ENCODE measurements at places on chromosomes 12 and 14.

DNA sequence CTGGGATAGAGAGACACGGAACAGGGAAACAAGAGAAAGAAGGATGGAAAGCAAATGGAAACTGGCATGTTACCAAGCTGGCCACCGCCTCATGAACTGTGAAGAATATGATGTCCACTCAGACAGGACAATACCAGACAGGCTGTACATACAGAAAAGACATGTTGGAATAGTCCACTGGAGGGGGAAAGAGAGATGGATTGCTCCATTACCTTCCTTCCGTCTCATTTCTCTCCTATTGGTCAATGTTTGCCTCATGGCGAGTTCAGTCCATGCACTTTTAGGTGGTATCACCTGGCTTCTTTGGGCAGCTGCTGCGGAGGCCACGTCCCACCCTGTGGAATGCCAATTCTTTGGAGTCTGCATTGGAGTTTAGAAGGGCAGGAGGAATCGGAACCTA is 166.4 kb downstream of the AEBP2 start:
- DNase-seq = no peak

DNA sequence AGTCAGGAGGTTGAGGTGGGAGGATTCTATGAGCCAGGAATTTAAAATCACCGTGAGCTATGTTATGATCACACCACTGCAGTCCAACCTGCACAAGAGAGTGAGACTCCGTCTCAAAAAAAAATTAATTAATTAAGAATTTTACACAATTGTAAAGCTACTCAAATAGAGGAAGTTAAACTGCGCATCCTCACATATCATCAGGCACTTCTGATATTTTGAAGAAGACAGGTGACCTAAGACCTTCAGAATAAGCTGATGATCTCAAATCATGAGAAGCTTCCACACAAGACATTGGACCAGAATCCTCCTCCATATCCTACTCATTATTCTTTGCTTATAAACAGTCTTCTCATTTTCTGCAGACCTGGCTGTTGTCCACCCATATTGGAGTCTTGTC is 800.9 kb downstream of the TMEM121 start:
- DNase-seq = no peak

GRCh38 chr14:97458661-97459579 is 661.7 kb downstream of the VRK1 start:
- peak; percentile 76 for DNase-seq

DNA sequence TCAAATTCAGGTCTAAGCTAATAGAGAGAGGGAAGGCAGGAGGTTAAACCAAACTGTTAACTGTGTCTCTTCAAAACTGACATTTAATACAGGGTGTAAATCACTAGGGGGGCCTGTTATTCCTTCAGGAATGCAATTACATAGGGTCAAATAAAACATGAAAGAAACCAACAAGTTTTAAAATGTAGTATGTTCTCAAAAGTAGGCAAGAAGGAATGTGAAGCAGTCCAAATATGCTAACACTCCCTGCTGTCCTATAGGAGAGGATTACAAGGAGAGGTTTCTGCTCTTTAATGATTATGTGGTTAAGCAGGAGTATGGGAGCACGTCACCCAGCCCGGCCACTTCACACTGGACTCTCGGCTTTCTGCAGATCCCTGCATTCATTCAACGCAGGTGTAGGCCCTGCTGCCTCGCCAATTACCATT is 42.5 kb upstream of the BMP4 start:
- no peak for DNase-seq

DNA sequence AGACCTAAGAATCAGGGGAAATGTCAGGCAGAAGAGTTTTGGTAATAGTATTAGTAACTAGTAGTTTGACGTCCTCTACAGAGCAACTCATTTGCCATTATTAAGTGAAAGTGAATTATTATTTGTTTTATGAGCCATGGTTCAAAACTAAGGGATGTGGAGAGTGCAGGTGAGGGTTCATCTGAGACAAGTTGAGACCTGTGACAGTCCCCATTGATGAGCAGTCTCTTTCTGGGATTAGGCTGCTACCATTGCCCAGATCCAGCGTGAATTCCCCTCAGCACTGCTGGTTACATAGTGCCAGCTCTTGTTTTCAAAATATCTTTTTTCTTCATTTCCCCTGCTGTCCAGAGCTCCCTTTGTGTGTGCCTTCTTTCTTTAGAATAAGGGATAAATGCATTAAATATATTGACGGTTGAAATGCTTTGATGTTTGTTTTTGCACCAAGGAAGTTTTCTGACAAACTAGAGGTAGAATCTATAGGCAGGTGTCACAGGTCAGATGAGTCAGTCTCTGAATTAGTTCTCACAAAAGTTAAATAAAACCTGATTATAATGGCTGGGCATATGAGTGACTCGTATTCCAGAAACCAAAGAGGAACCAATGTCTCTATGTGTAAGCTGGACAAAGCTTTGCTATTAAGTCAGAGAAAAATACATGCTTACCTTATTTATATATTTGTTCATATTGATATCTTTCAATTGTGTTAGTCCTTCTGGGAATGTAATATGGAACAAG is 381.4 kb downstream of the TMEM117 start:
- DNase-seq = no peak

All from stimulated activated naive CD8-positive, alpha-beta T cell treated with anti-CD3 and anti-CD28 coated beads, Interleukin-15, amount 100 ng/mL, for 72 hours (primary cell).